ENCODE measurements at places on chromosomes 3 and 15.
A peak's percentile ranks its signal among the peaks of the same experiment; 100 is the strongest.

- no peak for DNase-seq
Observed at GRCh38 chr15:78854833-78855372, 17.8 kb upstream of the MORF4L1 start.

DNA sequence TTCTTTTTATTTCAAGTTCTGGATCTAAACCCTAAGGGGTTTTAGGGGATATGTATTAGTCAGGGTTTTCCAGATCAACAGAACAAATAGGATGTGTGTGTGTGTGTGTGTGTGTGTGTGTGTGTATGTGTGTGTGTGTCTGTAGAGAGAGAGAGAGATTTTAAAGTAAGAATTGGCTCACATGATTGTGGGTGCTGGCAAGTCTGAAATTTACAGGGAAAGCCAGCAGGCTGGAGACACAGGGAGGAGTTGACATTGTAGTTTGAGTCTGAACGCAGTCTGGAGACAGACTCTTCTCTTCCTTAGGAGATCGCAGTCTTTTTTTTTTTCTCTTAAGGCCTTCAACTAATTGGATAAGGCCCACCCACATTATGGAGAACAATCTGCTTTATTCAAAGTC, 428.8 kb upstream of the TBL1XR1 start:
- DNase-seq = no peak

GRCh38 chr15:57961919-57962318, 103.6 kb downstream of the ALDH1A2 start:
- no peak for DNase-seq

GRCh38 chr3:31132132-31132769, 237.8 kb upstream of the GADL1 start:
- peak; percentile 13 for DNase-seq

GRCh38 chr3:19917167-19917566, 16.9 kb downstream of the EFHB start:
- no peak for DNase-seq

- DNase-seq = no peak
Observed at GRCh38 chr3:66014651-66015050, 24.1 kb downstream of the MAGI1 start.

DNA sequence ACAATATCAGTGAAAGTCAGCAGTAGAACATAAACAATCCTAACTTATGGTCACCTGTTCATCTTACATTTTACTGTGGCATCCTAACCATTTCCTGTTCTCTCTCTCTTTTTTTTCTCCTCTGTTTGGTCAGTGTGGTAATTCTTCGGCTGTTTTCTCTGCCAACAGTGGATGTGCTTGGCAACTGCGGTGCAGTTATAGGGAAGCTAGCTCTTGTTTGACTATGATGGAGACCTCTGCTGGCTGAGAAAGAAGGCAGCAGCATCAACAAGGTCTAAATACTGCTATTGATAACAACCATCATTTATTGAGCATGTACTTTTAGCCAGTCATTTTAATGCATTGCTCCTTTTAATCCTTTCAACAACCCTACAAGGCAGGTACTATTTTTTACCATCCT, 723 bp upstream of the DRD3 start:
- peak; percentile 77 for DNase-seq

DNA sequence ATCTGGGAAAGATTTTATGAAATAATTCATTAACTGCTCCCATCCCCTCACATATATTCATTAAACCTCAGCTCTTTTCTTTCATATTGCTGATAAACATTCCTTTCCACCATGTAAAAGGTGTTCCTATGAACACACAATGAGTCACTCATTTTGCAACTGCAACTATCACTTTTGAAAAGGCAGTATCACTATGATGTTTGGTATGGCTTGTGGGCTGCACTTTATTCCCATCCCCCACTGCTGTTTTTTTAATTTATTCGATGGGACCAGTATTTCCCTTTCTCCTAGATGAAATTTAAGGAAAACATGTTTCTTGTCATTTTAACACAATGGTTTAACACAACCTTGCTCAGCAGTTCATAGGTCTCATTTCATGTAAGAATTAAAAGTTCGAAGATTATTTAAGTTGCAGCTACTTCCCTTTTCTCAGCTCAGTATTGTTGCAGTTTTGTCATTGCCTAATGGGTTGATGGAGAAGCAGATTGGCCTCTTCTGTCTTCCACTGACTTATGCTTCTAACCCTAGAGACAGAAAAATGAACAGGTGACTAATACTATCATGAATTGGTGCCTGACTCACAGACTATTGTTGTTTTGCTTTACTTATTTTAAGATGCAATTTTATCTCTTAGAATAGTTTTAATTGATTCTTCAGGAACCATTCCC, 280.3 kb downstream of the ZPLD1 start:
- no peak for DNase-seq

GRCh38 chr3:25355034-25355885, 72.8 kb upstream of the RARB start:
- DNase-seq = no peak

Data from NCI-H1092 treated with DMSO at 0.1 percent for 48 hours (cell line).